ENCODE measurements at places on chromosomes 1 and 21. TPM values are rescaled to one million over a fixed set of nuclear protein-coding genes. Genes with fewer than 3 reads are reported as not detected.
A peak's percentile ranks its signal among the peaks of the same experiment; 100 is the strongest.

GRCh38 chr1:203692565-203693470, 66.2 kb downstream of the ATP2B4 start:
- no peak overlapping the region for H3K27ac ChIP-seq
- no peak for DNase-seq
- peaks cover 12% of the 10 kb centered on the region for H3K36me3 ChIP-seq
- H3K4me1 ChIP-seq = peaks cover 9% of the 10 kb centered on the region
- no peaks in the 10 kb centered on the region for H3K27me3 ChIP-seq
- H3K4me3 ChIP-seq = no peak overlapping the region

DNA sequence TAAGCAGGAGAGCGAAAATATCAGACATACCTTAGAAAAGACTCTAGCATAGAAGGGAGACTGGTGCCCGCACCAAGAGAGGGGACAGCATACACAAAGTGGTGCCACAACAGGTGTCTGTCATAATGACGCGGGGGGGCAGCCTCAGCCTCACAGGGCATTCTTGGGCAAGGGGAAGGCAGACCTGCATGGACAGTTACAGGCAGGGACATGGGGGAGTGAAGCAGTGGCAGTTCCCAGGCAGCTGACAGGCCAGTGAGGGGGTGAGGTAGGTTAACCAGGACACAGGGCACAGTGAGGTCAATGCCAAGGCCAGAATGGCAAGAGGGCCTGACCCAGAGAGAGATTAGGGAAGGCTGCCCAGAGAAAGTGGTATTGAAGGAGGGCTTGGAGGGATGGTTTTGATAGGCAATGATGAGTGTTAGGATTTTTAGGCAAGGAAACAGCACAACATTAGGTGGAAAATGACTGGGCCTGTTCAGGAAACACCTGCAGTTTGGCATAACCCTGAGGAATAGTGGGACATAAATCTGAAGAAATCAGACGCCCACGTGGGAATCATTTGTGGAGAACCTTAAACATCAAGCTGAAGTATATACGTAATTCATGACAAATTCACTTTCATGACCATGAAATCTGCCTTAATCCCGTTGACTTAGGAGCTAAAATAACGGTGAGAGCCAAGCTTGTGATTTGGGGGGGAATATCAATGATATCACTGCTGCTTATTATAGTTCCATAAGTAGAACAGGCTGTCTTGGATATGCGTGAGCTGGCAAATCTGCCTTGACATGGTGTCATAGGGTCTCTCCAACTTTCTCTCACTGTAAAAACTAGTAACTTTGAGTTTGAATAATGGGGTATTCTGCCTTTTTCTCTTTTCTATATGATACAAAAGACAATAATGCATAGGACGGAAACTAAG, 8.9 kb downstream of the PTPN14 start:
- DNase-seq = no peak
- no peak overlapping the region for H3K4me3 ChIP-seq
- no peak overlapping the region for H3K27ac ChIP-seq
- H3K27me3 ChIP-seq = no peaks in the 10 kb centered on the region
- H3K4me1 ChIP-seq = peaks cover 11% of the 10 kb centered on the region

- H3K4me1 ChIP-seq = no peaks in the 10 kb centered on the region
- no peaks in the 10 kb centered on the region for H3K36me3 ChIP-seq
- no peak for DNase-seq
- no peaks in the 10 kb centered on the region for H3K27me3 ChIP-seq
- no peak overlapping the region for H3K27ac ChIP-seq
Observed at GRCh38 chr1:3359756-3360440, 94.6 kb upstream of the ARHGEF16 start.

GRCh38 chr1:149977345-149977744, 33.2 kb downstream of the OTUD7B start:
- peaks cover 42% of the 10 kb centered on the region for H3K36me3 ChIP-seq
- H3K27ac ChIP-seq = no peak overlapping the region
- DNase-seq = no peak
- no peaks in the 10 kb centered on the region for H3K27me3 ChIP-seq
- no peaks in the 10 kb centered on the region for H3K4me1 ChIP-seq

- peak; percentile 58 for DNase-seq
- H3K4me1 ChIP-seq = no peaks in the 10 kb centered on the region
- H3K27me3 ChIP-seq = peaks cover 13% of the 10 kb centered on the region
- no peaks in the 10 kb centered on the region for H3K36me3 ChIP-seq
Observed at GRCh38 chr1:207888652-207889051, 22.3 kb downstream of the CD34 start.

DNA sequence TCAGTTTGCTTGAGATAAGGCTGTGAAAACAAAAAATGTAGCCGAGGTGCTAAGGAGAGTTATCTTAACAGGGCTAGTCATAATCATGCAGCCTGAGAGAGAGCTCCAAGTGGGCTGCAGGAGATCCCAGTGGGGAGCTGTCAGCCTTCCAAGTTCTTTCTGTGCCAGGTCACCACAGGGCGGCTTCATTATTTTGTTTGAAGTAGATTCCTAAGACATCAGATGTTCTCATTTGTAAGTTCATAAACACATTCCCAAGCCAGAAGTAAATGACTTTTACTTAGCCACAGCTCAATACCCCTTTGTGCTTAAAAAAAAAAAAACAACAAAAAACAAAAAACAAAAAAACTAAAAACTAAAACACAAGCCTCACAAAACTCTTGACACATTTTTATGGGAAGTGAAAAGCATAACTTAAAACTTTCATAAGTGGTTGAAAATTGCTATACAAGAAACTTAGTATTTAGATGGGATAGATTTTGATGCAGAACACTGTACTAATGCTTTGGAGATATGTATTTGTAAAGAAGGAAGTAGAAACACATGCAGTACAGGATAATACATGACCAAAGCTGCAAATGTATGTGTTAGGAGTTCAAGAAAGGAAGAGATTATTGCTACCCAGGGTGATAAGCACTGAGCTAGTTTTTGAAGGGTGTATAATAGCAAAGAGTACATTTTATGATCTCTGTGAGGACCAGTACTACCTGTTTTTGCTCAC, 8.6 kb downstream of the CDC14A start:
- peaks cover 32% of the 10 kb centered on the region for H3K36me3 ChIP-seq
- H3K4me3 ChIP-seq = no peak overlapping the region
- H3K27ac ChIP-seq = peak overlapping the region; percentile 66
- no peaks in the 10 kb centered on the region for H3K27me3 ChIP-seq
- DNase-seq = peak; percentile 63
- no peaks in the 10 kb centered on the region for H3K4me1 ChIP-seq

- no peaks in the 10 kb centered on the region for H3K4me1 ChIP-seq
- no peaks in the 10 kb centered on the region for H3K27me3 ChIP-seq
- H3K27ac ChIP-seq = no peak overlapping the region
Observed at GRCh38 chr1:112605633-112606327, 13.2 kb downstream of the ST7L start.

GRCh38 chr1:172383536-172383935, 36.9 kb upstream of the C1orf105 start:
- no peaks in the 10 kb centered on the region for H3K36me3 ChIP-seq
- H3K27me3 ChIP-seq = no peaks in the 10 kb centered on the region
- peak overlapping the region; percentile 68 for H3K27ac ChIP-seq
- H3K4me1 ChIP-seq = no peaks in the 10 kb centered on the region

DNA sequence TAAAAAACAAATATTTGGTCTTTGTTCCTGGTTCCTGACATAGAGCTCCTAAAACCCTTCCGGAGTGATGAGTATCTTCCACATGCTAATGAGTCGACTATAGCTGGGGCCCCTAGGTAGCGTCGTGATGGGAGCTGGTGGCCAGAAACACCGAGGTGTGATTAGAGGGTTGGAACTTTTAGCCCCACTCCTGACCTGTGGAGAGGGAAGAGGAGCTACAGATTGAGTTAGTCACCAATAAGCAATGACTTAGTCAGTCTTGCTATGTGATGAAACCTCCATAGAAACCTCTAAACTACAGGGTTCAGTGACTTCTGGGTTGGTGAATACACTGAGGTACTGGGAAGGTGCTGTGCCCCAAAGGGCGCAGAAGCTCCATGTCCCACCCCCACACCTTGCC, 30.1 kb upstream of the PLD5 start:
- no peaks in the 10 kb centered on the region for H3K36me3 ChIP-seq
- H3K4me1 ChIP-seq = no peaks in the 10 kb centered on the region
- no peaks in the 10 kb centered on the region for H3K27me3 ChIP-seq
- no peak overlapping the region for H3K4me3 ChIP-seq
- DNase-seq = no peak

DNA sequence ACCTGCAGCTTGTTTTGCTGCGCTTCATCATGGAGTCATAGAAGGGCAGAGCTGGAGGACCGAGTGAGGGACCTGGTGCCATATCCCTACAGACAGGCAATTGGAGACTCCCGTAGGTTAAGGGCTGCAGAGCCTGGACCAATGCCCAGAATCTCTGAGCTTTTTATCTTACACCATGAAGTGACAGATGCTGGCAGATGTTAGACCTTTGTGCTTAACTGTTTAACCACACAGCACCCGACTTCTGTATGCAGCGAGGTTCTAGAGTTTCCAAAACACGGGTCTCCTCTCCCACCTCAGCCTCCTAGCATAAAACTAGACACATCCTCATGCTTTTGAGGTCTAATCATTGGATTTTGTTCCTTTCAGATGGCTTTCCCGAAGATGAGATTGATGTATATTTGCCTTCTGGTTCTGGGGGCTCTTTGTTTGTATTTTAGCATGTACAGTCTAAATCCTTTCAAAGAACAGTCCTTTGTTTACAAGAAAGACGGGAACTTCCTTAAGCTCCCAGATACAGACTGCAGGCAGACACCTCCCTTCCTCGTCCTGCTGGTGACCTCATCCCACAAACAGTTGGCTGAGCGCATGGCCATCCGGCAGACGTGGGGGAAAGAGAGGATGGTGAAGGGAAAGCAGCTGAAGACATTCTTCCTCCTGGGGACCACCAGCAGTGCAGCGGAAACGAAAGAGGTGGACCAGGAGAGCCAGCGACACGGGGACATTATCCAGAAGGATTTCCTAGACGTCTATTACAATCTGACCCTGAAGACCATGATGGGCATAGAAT, 47.6 kb downstream of the B3GALT5 start:
- DNase-seq = peak; percentile 60
- no peaks in the 10 kb centered on the region for H3K4me1 ChIP-seq

DNA sequence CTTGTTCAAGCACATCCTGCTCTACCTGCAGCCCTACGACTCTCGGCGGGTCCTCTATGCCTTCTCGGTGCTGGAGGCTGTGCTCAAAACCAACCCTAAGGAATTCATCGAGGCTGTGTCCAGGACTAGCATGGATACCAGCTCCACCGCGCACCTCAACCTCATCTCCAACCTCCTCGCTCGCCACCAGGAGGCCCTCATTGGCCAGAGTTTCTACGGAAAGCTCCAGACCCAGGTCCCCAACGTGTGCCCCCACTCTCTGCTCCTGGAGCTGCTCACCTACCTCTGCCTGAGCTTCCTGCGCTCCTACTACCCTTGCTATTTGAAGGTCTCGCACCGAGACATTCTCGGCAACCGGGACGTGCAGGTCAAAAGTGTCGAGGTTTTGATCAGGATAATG, 74.3 kb upstream of the MORC3 start:
- no peaks in the 10 kb centered on the region for H3K27me3 ChIP-seq
- H3K4me3 ChIP-seq = no peak overlapping the region
- H3K36me3 ChIP-seq = no peaks in the 10 kb centered on the region
- peak; percentile 63 for DNase-seq

GRCh38 chr1:50474859-50475809, 51.9 kb upstream of the DMRTA2 start:
- H3K4me3 ChIP-seq = no peak overlapping the region
- H3K4me1 ChIP-seq = no peaks in the 10 kb centered on the region
- no peak overlapping the region for H3K27ac ChIP-seq
- peak; percentile 91 for DNase-seq

DNA sequence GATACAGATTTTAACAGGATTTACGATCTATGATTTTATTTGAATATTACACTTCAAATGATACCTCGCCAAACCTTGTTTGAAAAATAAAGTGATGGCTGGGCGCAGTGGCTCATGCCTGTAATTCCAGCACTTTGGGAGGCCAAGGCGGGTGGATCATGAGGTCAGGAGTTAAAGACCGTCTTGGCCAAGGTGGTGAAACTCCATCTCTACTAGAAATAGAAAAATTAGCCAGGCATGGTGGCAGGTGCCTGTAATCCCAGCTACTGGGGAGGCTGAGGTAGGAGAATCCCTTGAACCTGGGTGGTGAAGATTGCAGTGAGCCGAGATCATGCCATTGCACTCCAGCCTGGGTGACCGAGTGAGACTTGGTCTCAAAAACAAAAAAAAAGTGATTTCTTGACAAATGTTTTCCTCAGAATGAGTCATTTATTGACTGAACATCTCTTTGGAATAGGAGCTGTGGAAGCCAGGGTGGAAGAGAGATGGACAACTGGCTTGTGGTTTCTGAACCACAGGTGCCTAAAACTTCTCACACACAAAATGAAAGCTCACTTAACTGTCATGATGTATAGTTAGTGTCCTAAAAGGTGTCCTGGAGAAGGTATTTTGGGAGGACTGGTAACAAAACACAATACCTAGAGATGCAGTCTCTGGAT, 11.9 kb downstream of the PKNOX1 start:
- H3K36me3 ChIP-seq = peaks cover 6% of the 10 kb centered on the region
- no peak overlapping the region for H3K27ac ChIP-seq
- DNase-seq = no peak
- no peaks in the 10 kb centered on the region for H3K4me1 ChIP-seq
- H3K27me3 ChIP-seq = no peaks in the 10 kb centered on the region
- H3K4me3 ChIP-seq = no peak overlapping the region

DNA sequence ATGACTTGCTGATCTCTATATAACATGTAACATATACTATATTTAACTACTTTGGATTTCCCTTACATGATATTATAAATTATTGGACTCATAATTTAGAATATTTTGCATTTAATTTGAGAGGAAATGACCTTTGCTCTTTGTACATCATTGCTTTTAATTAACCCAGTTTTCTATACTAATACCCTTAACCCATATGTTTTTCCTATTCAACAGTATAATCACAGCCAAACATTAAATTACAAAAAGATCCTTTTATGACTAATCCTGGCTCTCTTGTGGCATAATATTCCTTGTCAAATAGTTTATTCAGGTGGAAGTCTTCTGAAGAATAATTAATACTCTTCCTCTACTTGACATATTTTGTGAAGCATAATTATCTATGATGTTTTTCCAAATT, 56.0 kb upstream of the GPR52 start:
- no peak for DNase-seq
- no peaks in the 10 kb centered on the region for H3K27me3 ChIP-seq
- no peaks in the 10 kb centered on the region for H3K4me1 ChIP-seq
- no peaks in the 10 kb centered on the region for H3K36me3 ChIP-seq
- no peak overlapping the region for H3K4me3 ChIP-seq
- H3K27ac ChIP-seq = no peak overlapping the region

SLFNL1 gene
- 0.07 TPM for total RNA-seq

S100A2 gene
- 0.92 TPM for total RNA-seq

PRDM15 gene
- 10.2 TPM for total RNA-seq

SPRR5 gene
- not detected for total RNA-seq

CDCP2 gene
- total RNA-seq = not detected

GPR161 gene
- total RNA-seq = 31.8 TPM

F5 gene
- 0.09 TPM for total RNA-seq

TSSK3 gene
- total RNA-seq = 6.4 TPM

RAB25 gene
- 142 TPM for total RNA-seq

RHOC gene
- 168 TPM for total RNA-seq

Data from endodermal cell (in vitro differentiated cells).